ENCODE measurements at places on chromosomes 7 and 10.

GRCh38 chr10:80397014-80397413, 11.3 kb upstream of the PRXL2A start:
- no peak for DNase-seq

DNA sequence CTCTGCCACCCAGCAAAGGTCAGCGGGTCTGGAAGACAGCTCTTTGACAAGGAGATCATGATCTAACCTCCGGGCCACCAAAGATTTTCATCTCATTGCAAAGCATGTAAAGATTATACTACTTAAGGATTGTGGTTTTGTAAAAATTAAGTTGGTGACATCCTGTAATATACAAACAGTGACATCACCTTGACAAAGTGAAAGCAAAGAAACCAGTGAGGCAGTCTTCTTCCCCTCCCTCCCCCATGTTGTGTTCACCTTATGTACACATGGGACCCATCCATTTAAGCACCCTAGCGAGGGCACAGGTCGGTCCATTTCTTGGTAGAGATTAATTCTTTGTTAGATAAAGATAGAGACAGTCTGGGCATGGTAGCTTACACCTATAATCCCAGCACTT, 3.9 kb downstream of the MDH2 start:
- no peak for DNase-seq

DNA sequence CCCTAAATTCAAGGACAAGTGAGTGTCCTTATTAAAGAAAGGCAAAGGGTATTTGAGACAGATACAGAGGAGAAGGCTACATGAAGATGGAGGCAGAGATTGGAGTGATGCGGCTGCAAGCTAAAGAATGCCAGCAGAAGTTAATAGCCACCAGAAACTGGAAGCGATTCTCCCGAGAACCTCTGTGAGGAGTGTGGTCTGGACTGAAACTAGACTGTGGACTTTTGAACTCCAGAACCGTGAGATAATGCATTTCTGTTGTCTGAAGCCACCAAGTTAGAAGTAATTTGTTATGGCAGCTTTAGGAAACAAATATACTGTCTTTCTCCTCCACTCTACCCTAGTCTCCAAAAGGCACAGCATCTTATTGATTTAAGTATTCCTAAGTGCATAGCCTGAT, 80.3 kb upstream of the CREB5 start:
- no peak for DNase-seq

- no peak for DNase-seq
Measured at GRCh38 chr10:12838995-12839927, 162.3 kb downstream of the CCDC3 start.

DNA sequence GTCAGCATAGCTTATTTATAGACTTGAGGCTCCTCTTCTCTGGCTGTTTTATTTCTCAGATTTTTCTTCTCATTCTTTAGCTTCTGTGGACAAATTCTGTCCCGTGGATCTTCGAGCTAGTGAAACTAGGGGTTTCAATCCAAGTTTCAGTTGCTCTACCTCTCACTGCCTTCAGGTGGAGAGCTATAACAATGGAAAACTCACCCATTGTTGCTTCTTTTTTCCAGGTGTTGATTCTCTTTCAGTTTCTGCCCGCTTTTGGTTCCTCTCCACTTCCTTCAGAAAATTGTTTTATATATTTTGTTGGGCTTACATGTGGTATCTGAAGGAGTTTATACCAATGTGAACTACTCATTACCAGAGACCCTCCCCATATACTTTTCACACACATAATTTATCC, 266.1 kb downstream of the TCF7L2 start:
- no peak for DNase-seq

DNA sequence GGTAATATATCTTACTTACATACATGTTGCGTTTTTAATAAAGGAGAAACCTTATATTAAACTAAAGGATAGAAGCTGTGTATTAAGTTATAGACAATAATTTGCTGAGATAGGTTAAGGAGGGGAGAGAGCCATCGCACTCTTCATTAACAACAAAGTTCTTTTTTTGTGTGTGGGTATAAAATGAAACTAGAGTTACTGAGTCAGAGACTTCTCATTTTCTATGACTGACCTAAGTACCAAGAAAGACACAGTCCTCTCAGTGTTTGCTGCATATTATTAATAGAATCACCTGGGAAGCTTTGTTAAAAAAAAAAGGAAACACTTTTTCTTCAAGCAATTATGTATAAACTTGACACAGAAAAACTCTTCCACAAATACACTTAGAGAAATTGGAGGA, 31.4 kb downstream of the FEZF1 start:
- DNase-seq, result no peak

GRCh38 chr10:9285690-9286089, 1231.2 kb downstream of the GATA3 start:
- DNase-seq, result no peak

- DNase-seq, result no peak
Measured at GRCh38 chr7:40799-41750, 151.3 kb upstream of the FAM20C start.

GRCh38 chr7:101813402-101814019, 3.9 kb upstream of the CUX1 start:
- no peak for DNase-seq

- DNase-seq, result no peak
Measured at GRCh38 chr10:105073999-105074398, 432.9 kb downstream of the SORCS3 start.

- no peak for DNase-seq
Measured at GRCh38 chr7:140685407-140686087, 11.0 kb upstream of the NDUFB2 start.

- DNase-seq, result no peak
Measured at GRCh38 chr10:91010952-91011351, 90.1 kb upstream of the ANKRD1 start.

GRCh38 chr7:29087840-29088170, 58.5 kb downstream of the CPVL start:
- DNase-seq, result no peak

DNA sequence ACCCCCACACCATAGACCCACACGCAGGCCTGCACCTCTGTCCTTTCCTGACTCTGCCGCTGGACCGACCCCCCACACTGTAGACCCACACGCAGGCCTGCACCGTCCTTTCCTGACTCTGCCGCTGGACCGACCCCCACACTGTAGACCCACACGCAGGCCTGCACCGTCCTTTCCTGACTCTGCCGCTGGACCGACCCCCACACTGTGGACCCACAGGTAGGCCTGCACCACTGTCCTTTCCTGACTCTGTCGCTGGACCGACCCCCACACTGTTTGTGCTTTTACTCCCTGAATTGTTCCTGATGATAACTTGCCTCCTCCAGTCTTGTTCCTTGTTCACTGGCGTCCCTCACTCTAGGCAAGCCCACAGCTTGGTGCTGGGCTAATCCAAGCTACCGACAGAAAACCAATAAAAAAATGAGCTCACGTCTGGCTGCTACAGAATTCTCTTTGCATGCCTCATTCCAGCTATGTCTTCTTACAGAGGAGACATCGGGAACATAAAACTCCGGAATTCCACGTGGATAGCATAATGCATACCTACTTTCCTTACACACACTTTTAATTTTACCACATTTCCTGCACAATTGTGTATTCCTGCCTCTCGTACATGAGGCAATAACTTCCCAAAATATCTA, 494.3 kb downstream of the PTPRN2 start:
- DNase-seq, result no peak

DNA sequence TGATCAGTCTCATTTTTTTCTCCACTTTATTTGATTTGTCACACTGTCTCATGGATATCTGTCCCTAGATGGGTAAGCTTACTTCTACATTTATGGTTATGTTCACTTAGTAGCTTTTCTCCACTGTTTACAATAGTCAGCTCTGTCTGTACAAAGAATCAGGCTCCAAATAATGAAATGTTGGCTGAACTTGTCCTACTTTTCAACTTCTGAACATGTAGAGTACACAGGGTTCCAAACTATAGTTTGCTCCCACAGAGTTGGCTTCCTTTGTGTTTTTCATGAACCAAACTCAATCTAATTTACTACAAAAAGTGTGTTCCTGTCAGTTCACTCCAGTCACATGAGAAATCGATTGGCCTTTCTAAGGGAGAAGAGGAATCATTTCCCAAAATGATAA, 175.0 kb downstream of the CCDC71L start:
- DNase-seq, result no peak

- DNase-seq, result no peak
Measured at GRCh38 chr7:36266683-36267082, 113.6 kb downstream of the EEPD1 start.

GRCh38 chr10:129394518-129395328, 72.3 kb upstream of the MGMT start:
- no peak for DNase-seq

- no peak for DNase-seq
Measured at GRCh38 chr10:98478430-98479222, 31.9 kb upstream of the HPS1 start.
